SJSA1 (cell line): ENCODE measurements at places on chromosomes 13 and 19.

- no peaks in the 10 kb centered on the region for H3K27me3 ChIP-seq
- no peaks in the 10 kb centered on the region for H3K4me1 ChIP-seq
- H3K27ac ChIP-seq: no peak overlapping the region
- no peaks in the 10 kb centered on the region for H3K36me3 ChIP-seq
- no peak for DNase-seq
- H3K4me3 ChIP-seq: no peak overlapping the region
Measured at GRCh38 chr19:31976775-31977536, 368.5 kb upstream of the ZNF507 start.

GRCh38 chr13:74278901-74279300 lies 144.7 kb upstream of the KLF12 start:
- no peaks in the 10 kb centered on the region for H3K27me3 ChIP-seq
- no peak overlapping the region for H3K27ac ChIP-seq
- H3K4me3 ChIP-seq: no peak overlapping the region
- H3K36me3 ChIP-seq: no peaks in the 10 kb centered on the region

- peaks cover 69% of the 10 kb centered on the region for H3K27me3 ChIP-seq
- no peaks in the 10 kb centered on the region for H3K36me3 ChIP-seq
- H3K4me3 ChIP-seq: no peak overlapping the region
- H3K27ac ChIP-seq: no peak overlapping the region
Measured at GRCh38 chr19:17951157-17951989, 15.5 kb upstream of the KCNN1 start.

GRCh38 chr19:10554760-10555609 lies 10.8 kb downstream of the KRI1 start:
- DNase-seq: no peak
- H3K27ac ChIP-seq: no peak overlapping the region
- H3K4me3 ChIP-seq: no peak overlapping the region
- peaks cover 84% of the 10 kb centered on the region for H3K36me3 ChIP-seq
- H3K4me1 ChIP-seq: no peaks in the 10 kb centered on the region

GRCh38 chr13:33025220-33025744 lies 9.1 kb downstream of the KL start:
- DNase-seq: no peak
- H3K4me1 ChIP-seq: no peaks in the 10 kb centered on the region
- peaks cover 15% of the 10 kb centered on the region for H3K27me3 ChIP-seq
- H3K27ac ChIP-seq: no peak overlapping the region
- H3K36me3 ChIP-seq: no peaks in the 10 kb centered on the region
